Kidney epithelial cell (primary cell): ENCODE measurements at places on chromosomes 4 and X.

GRCh38 chr4:82430964-82431745 lies 765 bp downstream of the ENOPH1 start:
- no peak for DNase-seq

DNA sequence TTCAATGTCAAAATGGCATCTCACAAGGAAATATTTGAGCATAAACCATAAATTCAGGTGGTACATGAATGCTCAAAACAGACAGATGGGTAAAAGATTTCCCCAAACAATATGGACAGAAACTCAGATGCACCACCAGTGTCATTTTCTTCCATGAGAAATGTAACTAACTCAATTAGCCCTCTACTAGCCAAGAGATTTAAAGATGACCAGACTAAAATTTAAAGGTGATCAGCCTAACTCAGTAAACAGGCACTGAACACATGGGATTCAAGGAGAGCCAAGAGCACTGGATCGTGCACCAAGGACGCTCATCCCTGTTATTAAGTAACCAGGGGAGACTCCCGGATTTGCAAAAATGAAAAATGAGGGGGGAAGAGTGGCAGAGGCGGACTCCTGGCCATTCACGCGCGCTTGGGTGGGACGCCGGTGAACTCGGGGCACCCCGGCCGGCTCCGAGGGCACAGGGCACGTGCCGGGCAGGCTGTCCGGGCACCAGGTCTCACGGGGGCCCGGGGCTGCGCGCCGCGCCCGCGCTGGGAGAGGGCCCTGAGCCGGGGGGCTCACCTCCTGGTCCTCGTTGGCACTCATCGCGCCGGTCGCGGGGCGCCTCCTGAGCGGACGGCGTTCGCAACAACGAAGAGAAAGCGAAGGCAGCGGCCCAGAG lies 490 bp downstream of the RWDD4 start:
- no peak for DNase-seq

DNA sequence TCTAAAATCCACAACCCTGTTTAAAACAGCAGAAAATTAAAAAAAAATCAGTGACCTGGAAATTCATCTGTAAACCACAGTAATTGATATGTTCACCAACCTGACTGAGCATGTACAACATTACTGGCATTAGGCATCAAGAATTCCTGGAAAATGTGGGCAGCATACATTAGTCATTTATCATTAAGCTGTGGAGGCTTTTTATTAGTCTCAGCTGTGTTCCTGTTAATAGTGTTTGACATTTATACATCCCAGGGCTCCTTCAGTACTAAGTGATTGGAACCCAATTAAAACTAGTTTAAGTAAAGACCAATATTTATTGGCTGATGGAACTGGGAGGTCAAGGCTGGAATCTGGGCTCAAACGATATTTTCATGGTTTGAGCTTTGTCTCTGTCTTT lies 227.3 kb upstream of the GIMD1 start:
- no peak for DNase-seq

DNA sequence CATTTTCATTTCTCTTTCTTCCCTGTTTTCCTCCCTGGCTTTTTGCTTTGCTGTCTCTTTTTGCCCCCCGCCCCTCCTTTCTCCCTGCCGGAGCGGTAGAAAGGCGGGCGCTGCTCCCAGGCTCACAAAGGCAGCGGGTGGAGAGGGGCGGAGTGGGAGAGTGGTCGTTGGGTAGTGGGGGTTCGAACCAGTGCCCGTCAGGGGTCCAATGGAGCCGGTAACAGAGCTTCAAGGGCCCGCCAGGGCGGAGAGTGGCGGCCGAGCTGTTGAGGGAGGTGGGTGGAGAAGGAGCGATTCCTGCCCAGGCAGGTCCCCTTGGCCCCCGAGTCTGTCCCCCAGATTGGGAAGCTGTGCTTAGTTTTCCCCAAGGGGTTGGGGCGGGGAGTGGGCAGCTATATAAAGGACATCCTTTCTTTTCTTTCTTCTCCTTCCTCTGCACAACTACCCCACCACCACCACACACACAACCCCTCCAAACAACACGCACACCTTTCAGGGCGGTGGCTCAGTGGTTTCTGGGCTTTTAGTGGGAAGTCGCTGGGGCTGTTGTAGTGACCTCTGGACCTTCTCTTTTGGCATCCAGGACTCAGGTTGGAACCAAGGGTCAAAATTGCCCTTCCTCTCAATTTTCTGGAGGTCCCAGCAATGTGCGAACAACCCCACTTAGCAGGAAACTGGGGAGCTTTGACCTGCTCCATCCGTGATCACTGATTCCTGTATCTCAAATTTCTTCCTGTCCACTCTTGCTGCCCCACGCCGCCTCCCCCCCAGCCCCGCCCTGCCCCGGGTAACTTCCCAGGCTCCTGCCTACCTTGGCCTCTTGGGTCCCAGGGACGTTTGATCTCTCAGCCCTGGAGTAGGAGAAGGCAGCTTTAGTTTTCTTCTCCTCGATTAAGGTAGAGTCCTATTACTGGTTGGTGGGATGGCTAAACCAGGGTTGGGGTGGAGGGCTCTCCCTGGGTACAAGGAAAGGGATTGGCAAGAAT lies 1.9 kb downstream of the EFNB1 start:
- no peak for DNase-seq

DNA sequence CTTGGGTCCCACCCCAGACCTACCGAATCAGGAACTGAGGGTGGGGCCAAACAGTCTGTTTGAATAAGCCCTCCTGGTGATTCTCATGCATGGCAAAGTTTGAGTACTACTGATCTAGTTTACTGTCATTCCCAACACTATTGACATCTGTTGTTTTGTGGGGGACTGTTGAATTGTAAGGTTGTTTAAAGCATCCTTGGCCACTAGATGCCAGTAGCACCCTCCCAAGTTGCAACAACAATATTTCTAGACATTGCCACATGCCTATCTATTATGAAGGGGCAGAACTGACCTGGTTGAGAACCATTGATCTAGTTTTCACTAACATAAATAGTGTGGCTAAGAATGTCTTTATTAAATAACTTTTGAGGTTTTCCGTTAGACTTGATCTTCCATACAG lies 15.1 kb downstream of the TAF9B start:
- no peak for DNase-seq

DNA sequence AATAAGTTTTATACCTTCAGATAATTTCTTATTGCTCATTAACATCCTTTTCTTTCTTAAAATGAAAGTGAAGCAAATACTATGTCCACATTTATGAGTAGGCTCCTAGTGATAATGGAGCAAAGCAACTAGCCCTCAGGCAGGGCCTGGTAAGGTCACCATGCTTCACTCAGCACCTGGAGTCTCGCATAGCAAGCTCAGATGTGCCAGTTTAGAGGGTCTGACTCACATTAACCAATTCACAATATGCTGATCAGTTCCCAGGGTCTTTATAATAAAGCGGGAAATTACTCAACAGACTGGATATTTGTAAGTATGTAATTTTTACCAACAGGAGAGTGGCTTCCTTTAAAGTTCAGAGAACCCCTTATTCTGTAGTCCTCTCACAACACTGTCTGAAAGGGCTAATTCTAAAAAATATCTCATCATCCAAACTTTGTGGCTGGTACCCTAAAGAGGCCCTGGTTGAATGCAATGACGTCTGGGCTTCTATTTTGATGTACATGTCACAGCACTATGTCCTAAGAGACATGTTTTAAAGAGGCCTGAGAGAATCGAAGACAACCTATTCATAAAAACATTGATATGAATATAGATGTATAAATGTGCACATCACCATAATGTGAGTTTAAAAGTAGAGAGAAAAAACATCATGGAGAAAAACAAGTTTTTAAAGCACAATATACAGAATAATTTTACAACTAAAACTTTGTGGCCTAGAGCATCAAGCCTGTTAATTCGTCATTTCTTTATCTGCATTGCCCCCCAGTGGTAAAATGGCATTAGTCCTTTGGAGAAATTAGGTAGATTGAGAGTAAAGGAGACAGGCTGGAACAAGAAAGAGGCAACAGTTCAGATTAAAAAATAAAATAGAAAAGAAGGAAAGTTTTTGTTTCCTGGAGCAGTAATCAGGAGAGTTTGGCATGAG lies 44.3 kb downstream of the IL21 start:
- DNase-seq = no peak

GRCh38 chrX:53089224-53089842 lies 4.6 kb upstream of the KANTR start:
- DNase-seq = no peak

GRCh38 chr4:34633241-34633640 lies 1611.1 kb downstream of the ARAP2 start:
- no peak for DNase-seq

- DNase-seq = no peak
Observed at GRCh38 chrX:147803948-147804347, 107.8 kb upstream of the FMR1 start.

- DNase-seq = no peak
Observed at GRCh38 chr4:23614284-23614892, 275.5 kb downstream of the PPARGC1A start.

DNA sequence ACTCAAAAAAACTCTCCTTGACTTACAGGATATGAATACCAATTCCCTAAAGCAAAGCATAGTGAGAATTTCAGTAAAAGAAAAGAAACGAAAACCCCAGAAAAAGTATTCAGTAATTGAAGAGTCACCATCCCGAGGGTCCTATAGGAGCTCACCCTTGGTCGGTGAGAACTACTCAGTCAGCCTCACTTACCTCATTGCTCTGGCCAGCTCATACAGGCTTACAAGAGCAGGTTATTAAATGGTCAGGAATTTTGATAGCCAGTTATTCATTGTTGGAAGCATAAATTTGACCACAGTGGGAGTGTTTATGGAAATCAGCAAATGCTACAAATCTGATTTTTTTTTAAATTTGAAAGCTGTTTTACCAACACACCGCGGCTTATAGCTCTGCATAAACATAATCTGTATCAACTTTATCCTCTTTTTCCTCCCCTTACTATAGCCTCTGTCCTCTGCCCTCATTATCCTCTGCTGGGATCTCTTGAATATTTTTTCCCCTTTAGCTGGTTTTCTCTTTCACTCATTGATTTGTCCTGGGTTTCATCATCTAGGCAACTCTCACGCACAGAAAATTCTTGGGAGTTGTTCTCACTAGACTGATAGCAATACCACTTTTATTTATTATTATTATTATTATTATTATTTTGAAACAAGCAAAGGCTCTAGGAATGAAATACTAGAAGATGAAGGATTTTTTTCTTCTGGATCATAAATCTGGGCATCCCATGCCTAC lies 11.0 kb upstream of the CXCL2 start:
- DNase-seq = peak; percentile 92
